HCEC 1CT (cell line): ENCODE measurements at places on chromosomes 1 and 21.

DNA sequence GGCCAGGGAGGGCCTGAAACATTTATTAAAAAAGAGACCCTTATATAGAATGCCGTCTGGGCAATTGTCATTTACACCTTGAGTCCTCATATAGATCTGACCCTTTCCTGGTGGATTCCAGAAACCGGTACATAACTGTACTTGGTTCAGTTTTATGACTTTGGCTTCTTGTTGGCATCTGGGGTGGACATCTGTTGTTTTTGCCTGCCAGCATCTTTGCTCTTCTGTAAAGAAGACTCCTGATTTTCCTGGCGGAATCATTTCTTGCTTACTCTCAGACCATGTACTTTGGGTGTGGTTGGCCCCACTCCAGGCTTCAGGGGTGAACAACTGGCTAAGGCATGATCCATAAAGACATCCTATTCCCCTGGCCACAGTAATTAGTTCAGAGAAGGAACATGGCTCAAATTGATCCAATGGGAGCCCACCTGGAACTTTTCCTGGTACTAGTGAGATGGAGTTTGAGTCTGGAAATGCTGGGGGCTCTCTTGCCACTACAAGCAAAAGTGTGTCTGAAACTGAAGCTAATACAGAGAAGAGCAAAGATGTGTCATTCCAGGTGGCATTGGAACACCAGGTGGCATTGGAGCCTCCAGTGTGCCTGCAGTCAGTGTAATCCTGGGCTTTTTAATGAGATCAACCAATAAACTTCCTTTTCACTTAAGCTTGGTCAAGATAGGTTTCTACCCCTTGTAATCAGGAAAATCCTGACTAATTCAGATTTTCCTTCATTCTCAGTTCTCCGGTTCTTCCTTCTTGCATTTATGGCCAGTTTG is 332.5 kb upstream of the CAMK1G start:
- DNase-seq: no peak

DNA sequence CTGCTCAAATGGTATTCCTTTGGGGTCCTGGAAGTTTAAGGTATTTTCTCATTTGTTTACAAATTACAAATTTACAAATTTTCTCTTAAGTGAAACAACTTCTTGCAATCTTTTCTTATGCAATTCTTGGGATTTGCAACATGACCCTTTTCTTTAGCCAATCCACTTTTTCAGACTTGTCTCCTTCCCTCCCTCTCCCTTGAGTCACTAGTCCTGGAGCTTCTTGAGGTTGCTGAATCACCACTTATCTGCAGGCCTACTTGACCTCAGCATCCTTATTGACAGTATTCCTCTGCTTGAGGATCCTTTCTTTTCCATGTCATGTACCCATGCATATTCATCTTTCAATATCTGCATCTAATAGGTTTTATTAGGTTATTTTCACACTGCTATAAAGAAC is 302.8 kb upstream of the ADAMTS5 start:
- DNase-seq: peak; percentile 92

DNA sequence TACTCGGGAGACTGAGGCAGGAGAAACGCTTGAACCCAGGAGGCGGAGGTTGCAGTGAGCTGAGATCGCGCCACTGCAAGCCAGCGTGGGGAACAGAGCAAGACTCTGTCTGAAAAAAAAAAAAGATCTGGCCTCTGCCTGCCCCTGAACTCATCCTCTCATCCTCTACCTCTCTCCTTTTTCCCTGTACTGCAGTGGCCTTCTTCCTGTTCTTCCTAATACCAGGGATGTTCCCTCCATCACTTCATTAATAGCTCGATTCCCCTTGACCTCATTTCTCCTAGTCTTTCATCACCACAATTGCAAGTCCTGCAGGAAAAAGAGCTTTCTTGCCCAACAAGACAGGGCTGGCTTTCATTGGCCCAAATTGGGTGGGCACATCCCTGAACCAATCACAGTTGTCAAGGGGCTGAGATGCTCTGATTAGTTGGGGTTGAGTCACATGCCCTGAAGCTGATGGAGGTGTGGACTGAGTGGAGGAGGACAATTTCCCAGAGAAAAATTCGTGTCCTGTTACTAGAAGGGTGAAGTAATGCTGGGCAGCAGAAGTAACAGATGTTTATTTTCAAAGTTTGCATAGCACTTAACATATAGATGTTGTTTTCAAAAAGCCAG is 86.8 kb upstream of the PUM1 start:
- peak; percentile 94 for DNase-seq

DNA sequence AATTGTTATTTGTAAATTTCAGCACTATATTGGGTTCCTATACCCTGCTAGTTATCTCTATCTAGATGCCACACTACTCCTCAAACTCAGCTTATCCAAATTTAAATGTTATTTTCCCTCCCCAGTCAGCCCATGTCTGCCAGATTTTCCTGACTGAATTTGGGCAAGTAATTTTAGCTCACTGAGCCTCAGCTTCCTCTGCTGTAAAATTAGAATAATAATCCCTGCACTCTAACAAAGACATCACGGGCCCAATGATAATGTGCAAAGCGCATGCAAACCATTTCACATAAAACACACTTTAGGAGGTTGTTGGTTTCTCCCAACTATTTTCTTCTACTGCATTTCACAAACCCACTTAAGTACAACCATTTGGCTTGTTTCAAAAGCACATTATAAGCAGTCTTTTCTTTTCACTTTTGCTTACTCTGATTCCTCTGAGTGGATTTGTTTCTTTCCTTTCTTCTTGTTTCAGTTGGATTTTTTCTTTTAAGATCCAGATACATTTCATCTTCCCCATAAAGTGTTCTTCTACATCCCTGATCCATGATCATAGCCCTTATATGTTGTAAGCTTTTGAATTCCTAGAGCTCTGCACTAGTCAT is 152.8 kb upstream of the DPT start:
- DNase-seq: no peak

DNA sequence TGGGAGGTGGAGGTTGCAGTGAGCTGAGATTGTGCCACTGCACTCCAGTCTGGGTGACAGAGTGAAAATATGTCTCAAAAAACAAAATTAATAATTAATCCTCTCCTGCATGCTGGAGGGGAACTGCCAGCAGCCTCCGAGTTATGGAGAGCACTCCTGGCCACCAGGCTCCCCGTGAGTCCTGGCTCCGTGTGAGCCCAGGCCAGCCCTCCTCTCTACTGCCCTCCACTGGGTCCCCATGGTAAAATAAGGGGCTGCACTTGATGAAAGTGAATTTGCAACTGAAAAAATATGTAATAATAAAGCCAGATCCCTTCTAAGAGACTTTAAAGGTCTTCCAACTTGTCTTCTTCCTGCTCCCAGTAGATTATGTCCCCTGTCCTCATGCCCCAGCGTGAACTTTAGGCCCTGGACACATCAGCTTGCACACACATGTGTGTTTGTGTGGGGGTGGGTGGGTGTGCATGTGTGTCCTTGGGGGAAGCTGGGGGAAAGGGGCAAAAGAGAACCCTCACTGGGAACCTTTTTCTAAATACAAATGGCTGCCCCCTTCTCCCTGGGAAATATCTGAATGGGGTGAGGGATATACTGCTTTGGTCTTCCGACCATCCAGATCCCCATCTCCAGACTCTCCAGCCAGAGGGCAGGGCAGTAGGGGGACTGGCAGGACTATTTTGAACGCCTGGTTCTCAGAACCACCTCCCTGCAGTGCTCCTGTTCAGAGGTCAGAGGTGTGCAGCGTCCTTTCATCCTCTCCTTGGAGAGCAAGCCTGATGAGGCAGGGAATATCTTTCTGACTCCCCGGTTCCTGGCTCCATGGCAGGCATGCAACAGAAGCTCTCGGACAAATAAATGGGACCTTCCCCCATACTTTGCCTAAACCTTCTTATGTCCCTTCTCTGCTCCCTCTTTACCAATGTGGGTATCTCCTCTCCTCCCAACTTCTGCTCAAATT is 26.2 kb downstream of the NEK2 start:
- DNase-seq: peak; percentile 19

- DNase-seq: no peak
Observed at GRCh38 chr1:228392111-228392936, 14.3 kb downstream of the TRIM11 start.

DNA sequence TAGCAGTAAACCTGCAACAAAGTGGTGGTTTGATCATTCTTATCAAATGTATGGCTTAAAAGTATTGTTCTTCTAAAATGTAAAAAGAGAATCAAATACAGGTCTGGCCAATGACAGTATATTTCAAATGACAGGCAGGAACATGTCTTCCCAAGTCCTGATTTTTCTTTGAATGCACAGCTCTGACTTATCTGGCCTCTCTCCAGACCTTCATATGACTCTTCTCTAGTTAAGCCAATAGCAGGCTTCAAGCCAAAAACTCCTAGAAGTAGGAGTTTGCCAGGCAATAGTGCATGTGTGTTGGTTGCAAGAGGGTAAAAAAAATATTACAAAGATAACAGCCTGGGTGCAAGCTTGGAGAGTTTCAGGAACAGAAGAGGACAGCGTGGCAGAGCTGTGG is 345.5 kb downstream of the SMYD3 start:
- peak; percentile 75 for DNase-seq

DNA sequence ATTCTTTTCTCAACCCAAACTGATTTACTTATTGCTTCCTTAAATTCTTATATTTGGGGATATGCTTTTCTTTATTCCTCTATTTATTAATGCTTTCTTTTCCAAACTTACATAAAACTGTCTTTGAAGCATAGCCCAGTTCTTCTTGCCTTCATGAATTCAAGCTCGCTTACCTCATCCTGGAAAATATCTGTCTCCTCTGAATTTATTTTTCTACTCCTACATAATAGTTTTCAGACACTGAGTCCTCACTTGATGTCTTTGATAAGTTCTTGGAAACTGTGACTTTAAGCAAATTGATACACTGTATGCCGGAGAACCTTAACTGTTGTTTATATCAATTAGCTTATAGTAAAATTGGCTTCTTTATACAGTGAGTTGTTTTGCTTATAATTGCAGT is 93.8 kb downstream of the ZFYVE9 start:
- no peak for DNase-seq

- no peak for DNase-seq
Observed at GRCh38 chr21:26884436-26884835, 39.2 kb upstream of the ADAMTS1 start.

- DNase-seq: no peak
Observed at GRCh38 chr1:190049314-190049713, 428.4 kb downstream of the BRINP3 start.

DNA sequence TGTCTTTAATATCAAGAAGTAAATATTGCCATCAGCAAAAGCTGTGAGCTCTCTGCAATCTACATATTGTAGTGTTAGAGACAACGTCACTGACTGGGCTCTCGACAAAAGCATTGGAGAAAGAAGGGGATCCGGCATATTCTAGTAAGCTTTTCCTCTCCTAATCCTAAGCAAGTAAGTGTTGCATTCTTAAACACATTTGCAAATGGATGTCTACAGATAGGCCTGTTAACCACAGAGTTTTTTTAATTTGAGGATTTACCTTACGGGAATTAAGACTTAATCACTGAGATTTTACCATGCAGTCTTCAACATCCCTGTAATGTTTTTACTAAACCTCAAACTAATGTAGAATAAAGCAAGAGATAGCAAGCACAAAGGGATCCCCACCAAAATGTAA is 426.5 kb upstream of the CAMK1G start:
- DNase-seq: no peak

GRCh38 chr1:89536555-89537341 is 12.1 kb downstream of the LRRC8B start:
- no peak for DNase-seq

- no peak for DNase-seq
Observed at GRCh38 chr1:208028526-208028925, 117.6 kb upstream of the CD34 start.

DNA sequence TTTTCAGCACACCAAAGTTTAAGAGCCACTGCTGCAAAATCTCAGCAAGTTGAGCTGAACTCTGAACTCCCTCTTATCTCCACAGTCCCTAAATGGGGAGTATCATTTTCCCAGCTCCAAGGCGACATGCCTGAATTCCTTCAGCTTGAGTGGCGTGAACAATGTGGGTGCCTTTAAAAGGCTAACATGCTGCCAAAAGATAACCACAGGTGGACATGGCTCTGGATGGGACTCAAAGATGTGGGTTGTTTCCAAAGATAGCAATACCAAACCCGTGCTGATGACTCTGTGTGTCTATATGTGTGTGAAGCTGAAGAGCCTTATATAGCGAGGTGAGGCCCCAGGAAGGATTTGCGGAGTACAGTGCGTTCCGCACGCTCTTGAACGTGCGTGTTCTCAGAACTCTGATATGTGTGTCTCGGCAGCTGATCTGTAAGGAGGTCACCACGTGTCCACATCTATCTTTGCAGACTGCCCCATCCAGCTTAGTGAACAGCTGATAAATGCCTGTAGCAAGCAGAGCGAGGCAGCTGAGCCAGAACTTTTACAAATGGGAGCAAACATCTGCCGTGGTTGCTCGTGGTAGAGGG is 189.2 kb downstream of the DYRK1A start:
- no peak for DNase-seq

DNA sequence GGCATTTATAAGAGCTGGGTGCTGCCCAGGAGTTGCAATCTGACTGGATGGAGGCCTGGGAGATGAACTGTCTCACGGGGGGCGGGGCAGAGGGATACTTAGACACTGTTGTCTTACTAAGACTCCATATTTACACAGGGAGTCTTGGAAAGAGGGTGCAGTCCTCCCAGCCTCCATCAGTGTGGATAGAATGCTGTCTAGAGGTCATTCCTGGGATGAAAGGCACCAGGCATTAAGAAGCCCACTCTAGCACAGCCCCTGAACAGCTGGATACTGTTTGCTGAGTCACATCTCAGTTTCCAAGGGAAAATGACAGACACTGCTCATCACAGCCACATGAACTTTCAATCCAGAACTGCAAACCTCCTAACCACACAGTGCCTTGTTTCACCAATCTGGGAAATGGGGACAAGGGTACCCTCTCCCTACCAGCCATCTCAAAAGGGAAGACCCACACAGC is 43.3 kb downstream of the SSBP3 start:
- no peak for DNase-seq
